ENCODE measurements at places on chromosomes 1 and 21. TPM values are rescaled to one million over a fixed set of nuclear protein-coding genes. Genes with fewer than 3 reads are reported as not detected.

- DNase-seq, result no peak
Observed at GRCh38 chr1:181129771-181130606, 41.5 kb downstream of the IER5 start.

Gene HES2
- total RNA-seq, result not detected

GRCh38 chr1:155184835-155185782 is 11.5 kb downstream of the TRIM46 start:
- DNase-seq, result no peak

Gene FCRL5
- 0.32 TPM for total RNA-seq

Gene SLC35A3
- 30.6 TPM for total RNA-seq

- no peak for DNase-seq
Observed at GRCh38 chr1:82318921-82319320, 518.2 kb downstream of the ADGRL2 start.

DNA sequence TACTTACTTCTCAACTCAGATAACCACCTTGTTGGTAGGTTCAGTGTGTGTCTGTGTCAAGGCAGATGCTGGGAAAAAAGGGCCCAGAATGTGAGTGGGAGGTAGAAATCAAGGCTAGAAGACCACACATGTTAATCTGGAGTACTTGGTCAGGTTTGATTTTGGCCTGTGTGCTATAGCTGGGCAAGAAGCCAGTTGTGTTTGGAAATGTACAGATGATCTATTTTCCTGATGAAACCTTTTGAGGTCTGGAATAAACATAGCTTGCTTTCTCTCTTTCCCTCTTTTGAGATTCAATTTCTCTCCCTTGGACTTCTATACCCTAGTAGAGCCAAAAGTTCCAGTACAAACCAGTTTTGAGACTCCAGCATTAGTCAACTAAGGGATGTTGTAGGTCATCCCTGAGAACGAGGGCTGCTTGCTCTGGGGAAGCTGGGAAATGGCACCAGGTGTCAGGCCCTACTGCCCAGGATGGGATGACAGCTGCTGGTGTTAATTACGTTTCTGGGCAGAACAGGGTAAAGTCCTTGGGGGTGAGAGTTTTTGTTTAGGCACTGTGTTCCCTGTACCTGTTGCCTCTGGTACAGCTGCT is 15.8 kb downstream of the MAPKAPK2 start:
- DNase-seq, result no peak

- no peak for DNase-seq
Observed at GRCh38 chr1:226761322-226761721, 22.2 kb upstream of the ITPKB start.

GRCh38 chr21:38223893-38224540 is 32.8 kb upstream of the KCNJ15 start:
- no peak for DNase-seq

Gene TFF2
- total RNA-seq, result not detected

- no peak for DNase-seq
Observed at GRCh38 chr1:150179867-150180266, 30.2 kb downstream of the PLEKHO1 start.

DNA sequence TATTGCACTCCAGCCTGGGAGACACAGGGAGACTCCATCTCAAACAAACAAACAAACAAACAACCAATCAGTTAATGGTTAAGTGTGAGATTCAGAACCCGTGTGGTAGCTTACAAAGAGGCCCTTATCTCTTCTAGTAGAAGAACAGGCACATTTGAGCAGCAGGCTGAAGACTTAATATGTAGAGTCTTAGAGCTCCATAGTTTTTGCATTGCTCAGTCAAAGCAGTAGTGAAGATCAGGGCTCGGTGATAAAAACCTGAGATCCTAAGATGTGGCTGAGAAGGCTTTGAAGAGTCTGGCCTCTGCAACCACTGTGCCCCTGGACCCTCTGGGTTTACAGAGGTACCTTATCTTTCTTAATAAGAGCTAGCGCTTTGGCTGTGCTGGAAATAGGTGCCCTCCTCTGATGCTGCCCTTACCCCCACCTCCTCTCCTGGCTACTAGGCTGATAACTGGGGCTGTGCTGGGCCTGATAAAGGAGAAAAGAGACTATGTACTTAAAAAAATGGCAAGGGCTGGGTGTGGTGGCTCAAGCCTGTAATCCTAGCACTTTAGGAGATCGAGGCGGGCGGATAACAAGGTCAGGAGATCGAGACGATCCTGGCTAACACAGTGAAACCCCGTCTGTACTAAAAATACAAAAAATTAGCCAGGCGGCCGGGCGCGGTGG is 10.5 kb upstream of the UCK2 start:
- no peak for DNase-seq

DNA sequence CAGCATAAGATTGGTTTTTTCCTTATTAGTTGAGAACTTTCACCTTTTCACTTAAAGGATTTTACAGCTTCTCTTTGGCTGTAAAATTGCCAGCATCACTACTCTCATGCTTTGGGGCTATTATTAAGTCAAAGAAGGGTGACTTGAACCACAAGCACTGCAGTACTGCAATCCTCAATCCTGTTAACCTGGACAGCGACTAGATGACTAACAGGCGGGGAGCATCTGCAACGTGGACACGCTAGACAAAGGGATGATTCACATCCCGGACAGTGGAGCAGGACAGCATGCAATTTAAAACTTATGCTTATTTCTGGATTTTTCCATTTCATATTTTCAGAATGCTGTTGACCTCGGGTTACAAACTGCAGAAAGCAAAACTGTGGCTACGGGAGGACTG is 8.1 kb downstream of the ARV1 start:
- DNase-seq, result no peak

DNA sequence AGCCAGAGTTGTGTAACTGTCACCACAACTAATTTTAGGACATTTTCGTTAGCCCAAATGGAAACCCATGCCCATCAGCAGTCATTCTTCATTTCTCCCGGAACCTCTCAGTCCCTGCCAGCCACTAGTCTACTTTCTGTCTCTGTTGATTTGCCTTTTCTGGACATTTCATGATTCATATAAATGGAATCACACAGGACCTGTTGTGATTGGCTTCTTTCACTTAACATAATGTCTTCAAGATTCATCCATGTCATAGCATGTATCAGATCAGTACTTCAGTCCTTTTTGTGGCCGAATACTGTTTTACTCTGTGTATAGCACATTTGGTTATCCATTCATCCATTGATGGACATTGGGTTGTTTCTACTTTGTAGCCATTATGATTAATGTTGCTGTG is 7.1 kb downstream of the SLC66A1 start:
- no peak for DNase-seq

- DNase-seq, result no peak
Observed at GRCh38 chr1:171890131-171890530, 48.8 kb downstream of the DNM3 start.

Gene F11R
- total RNA-seq, result 31.7 TPM

Gene FHAD1
- not detected for total RNA-seq

Gene S100A12
- total RNA-seq, result 4.2 TPM

DNA sequence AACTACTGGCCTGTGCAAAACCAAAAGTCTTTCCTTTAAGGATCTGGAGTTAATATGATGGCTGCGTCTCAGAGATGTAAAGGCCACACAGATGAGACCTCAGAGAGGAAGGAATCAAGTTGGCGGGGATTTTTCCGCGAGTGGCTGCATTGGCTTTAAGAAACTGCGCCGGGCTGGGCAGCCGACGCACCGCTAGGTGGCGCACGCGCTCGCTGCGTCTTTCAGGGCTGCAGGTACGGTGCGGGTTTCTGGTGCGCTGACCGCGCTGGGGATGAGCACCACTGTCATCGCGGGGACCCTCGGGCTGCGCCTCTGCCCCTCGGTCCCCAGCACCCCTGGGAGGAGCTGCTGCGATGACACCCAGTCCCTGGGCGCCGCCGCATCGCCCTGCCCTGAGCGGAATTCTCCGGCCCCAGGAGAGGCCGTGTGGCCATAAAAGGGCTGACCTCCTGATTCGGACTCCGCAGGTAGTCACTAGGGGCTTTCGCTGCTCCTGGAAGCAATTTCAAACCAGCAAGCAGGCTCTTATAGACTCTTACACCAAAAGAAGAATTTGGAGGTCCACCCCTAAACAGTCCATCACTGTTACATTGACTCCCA is 241.0 kb downstream of the KCNJ6 start:
- DNase-seq, result no peak

DNA sequence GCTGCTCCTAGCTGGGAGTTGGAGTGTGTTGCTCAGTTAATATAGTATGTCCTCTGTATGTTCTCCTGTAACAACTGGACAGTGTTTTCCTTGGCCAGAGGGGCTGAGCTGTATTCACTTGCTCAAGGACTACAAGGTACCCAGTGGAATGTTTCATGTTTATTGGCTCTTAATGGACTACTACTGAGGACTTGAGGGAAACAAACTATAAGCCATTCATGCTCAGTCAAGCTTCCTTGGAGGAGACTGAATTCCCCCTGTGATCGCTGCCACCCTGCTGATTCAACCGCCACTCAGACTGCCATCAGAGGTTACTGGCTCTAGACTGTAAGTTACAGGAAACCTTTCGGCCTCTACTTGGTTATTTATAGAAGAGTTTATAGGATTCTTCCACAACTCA is 166.6 kb downstream of the ZC3H11B start:
- DNase-seq, result no peak

Gene CD164L2
- total RNA-seq, result not detected

- no peak for DNase-seq
Observed at GRCh38 chr1:18840145-18840544, 19.3 kb downstream of the TAS1R2 start.

DNA sequence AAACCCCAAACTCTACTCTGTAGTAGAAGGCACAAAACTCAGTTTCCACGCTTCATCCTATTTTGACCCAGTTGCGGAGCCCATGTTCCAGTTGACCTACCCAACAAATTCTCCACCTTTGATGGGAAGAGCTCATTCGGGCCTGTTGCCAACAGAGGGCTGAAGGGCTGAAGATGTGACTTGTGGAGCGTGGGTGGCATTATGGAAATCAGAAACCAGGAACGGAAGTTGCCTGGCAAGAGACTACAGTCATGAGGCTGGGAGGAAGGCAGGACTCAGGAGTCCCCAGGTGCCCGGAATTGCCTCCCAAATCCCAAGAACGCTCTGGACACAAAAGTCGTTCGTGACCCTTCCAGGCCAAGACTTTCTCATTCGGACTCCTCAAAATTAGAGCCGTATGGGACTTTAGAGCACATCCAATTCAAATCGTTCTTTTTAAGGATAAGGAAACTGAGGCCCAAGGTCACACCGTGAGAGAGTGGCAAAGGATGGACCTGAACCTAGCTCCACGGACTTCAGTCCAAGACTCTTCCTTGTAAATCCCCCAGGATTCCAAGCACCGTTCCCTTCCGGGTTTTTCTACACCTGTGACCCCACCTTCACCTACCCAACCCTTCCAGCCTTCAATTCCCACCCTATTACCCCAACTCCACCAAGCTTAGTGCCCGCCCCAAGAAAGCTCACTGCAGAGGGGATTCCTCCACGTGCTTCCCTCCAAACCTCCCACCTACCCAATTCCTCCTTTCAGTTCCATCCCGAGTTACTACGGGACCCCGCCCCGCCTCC is 739 bp downstream of the SMG5 start:
- DNase-seq, result no peak
